ENCODE measurements at places on chromosomes 4 and X. TPM values are rescaled to one million over a fixed set of nuclear protein-coding genes. Genes with fewer than 3 reads are reported as not detected.

COL4A6 gene
- 17.1 TPM for total RNA-seq

QRFPR gene
- not detected for total RNA-seq

CT45A5 gene
- total RNA-seq = not detected

SUPT20HL1 gene
- total RNA-seq = not detected

CXorf51B gene
- not detected for total RNA-seq

SNCA gene
- 0.14 TPM for total RNA-seq

BLOC1S4 gene
- total RNA-seq = 16.9 TPM

BRS3 gene
- not detected for total RNA-seq

STOX2 gene
- 3.0 TPM for total RNA-seq

ERAS gene
- 0.15 TPM for total RNA-seq

ITIH6 gene
- total RNA-seq = 0.01 TPM

TBX22 gene
- total RNA-seq = not detected

NXF2 gene
- not detected for total RNA-seq

AIFM1 gene
- 71.6 TPM for total RNA-seq

ABCE1 gene
- 70.3 TPM for total RNA-seq

FAM9A gene
- not detected for total RNA-seq

SH3RF1 gene
- 9.0 TPM for total RNA-seq

PDCL2 gene
- not detected for total RNA-seq

CT47C1 gene
- total RNA-seq = not detected

PTPN13 gene
- 4.8 TPM for total RNA-seq

GAGE1 gene
- not detected for total RNA-seq

ATP1B4 gene
- not detected for total RNA-seq

ITM2A gene
- not detected for total RNA-seq

N4BP2 gene
- total RNA-seq = 3.0 TPM

HTRA3 gene
- total RNA-seq = 13.8 TPM

SRP72 gene
- total RNA-seq = 51.1 TPM

NUDT10 gene
- 0.42 TPM for total RNA-seq

NWD2 gene
- not detected for total RNA-seq

RHOH gene
- 0.16 TPM for total RNA-seq

LPAR4 gene
- total RNA-seq = not detected

DDIT4L gene
- total RNA-seq = 0.37 TPM

FGD1 gene
- total RNA-seq = 7.6 TPM

LINC00632 gene
- total RNA-seq = 2.3 TPM

ARAP2 gene
- 0.47 TPM for total RNA-seq

ZFP92 gene
- total RNA-seq = 0.54 TPM

SOX3 gene
- total RNA-seq = not detected

ENPEP gene
- 0.07 TPM for total RNA-seq
